ENCODE measurements at places on chromosomes 3 and 15.

GRCh38 chr15:93088981-93089726 is at the start of gene RGMA:
Gene RGMA (minus strand): TSS chr15:93089211. CDS start chr15:93088932, 279 bp downstream.
- DNase-seq: no peak

DNA sequence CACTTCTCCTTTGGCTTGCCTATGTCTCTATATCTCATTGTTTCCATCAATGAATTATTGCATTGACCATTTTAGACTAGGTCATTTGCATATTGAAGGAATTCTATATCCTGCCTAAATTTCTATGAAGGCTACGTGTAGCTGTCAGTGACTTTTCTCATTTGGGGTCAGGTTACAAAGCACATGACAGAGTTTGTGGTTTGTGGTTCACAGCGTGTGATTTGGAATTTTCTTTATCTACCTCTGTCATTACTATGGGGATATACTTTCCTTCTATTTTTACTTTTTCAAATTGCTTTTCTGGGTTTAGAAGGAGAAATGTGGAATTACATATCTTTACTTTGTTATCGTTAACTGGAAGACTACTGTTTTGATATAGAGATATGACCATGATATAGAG is 317.3 kb upstream of the CFAP20DC start:
- no peak for DNase-seq

- DNase-seq: no peak
Observed at GRCh38 chr3:147007736-147008245, 398.6 kb downstream of the ZIC4 start.

- no peak for DNase-seq
Observed at GRCh38 chr3:167437428-167438139, 36.3 kb downstream of the SERPINI2 start.
